ENCODE measurements at places on chromosomes 7 and 10.

- DNase-seq: no peak
These were observed 158.8 kb downstream of the DIP2C start for GRCh38 chr10:530717-531116.

GRCh38 chr7:34096198-34096651 is 190.9 kb downstream of the BMPER start:
- no peak for DNase-seq

DNA sequence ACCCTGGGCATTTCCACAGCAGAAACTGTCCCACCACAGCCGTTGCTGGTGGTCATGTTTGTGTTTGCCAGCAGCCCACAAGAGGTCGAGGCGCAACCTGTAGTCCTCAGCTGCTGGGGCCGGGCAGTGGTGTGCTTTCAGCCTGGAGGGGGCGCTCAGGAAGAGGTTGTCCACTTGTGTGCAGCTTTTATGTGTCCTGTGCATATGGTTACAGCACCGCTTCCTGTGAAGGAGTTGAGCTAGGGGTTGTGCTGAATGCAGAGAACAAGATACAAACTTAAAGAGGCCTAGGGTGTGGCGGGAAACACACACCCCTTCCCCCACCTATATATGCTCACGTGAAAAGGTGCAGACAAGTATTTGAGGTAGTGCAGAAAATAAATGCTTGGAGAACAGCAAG is 29.5 kb upstream of the PFKFB3 start:
- no peak for DNase-seq

- DNase-seq: no peak
These were observed 354.7 kb downstream of the HGF start for GRCh38 chr7:81415181-81415580.

GRCh38 chr10:100655760-100656421 is 89.5 kb upstream of the PAX2 start:
- DNase-seq: peak; percentile 78

DNA sequence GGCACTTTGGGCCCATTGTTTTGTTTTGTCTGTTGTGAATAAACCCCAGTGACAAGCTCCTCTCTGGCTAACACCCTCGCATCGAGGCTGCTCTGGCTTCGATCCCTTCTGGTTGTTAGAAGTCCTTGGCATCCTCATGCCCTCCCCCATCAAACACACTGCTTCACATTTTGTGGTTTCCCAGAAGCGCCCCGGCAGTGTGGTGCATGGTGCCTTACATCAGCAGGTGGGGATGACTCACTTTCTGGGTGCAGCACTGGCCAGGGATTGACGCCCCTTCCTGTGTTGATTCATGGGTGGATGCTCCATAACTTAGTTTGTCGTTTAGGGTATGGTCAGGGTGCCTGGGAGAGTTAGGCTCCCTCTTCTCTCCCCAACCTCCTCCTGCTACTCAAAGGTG is 51.4 kb downstream of the PLPP4 start:
- DNase-seq: no peak

DNA sequence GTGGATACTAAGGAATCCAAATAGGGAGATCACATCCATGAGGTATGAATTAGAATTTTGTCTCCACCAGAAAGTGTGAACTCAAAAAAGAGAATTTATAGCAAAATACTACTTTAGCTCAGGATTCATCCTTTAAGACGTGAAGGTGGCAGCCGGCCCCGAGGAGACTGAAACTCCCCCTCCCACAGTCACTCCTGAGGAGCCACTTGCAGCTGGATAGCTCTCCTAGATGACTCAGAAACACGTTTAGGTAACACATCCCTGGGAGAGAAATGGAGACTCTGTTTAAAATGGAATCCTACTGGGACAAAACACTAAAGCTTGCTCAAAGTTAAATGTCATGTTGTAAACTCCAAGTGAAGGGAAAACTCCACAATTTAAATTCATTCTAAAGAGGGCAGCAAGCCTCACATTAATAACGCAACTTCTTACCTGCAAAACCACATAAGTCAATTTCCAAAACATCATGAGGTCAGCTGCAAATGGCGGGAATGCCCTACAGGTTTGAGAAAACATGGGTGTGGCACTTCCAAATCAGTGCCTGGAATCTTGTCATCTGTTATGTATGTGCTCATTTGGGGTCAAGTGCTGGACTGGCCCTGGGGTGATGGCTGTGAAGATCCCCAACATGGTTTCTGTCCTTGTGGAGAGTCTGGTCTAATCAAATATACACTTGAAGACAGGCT is 46.2 kb downstream of the ICA1 start:
- no peak for DNase-seq

- no peak for DNase-seq
These were observed 7.1 kb upstream of the CELF2 start for GRCh38 chr10:11010582-11010981.

- DNase-seq: no peak
These were observed 67.5 kb downstream of the AMZ1 start for GRCh38 chr7:2755531-2755930.

DNA sequence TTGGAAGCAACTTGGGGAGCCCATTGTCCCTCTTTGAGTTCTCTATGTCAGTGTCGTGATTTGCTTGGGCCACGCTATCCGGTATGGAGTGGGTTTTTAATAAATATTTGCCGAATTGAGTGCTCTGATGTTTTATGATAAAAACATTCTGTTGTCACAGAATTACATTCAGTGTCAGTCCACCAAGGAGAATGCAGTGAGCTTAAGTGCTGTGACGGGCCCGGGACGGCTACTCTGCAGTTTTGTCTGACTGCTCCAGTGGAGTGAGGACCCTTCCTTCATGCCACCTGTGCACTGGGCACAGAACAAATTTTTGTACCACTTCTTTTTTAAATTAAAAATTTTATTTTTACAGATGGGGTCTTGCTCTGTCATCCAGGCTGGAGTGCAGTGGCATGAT is 76.0 kb downstream of the CARD11 start:
- DNase-seq: no peak

DNA sequence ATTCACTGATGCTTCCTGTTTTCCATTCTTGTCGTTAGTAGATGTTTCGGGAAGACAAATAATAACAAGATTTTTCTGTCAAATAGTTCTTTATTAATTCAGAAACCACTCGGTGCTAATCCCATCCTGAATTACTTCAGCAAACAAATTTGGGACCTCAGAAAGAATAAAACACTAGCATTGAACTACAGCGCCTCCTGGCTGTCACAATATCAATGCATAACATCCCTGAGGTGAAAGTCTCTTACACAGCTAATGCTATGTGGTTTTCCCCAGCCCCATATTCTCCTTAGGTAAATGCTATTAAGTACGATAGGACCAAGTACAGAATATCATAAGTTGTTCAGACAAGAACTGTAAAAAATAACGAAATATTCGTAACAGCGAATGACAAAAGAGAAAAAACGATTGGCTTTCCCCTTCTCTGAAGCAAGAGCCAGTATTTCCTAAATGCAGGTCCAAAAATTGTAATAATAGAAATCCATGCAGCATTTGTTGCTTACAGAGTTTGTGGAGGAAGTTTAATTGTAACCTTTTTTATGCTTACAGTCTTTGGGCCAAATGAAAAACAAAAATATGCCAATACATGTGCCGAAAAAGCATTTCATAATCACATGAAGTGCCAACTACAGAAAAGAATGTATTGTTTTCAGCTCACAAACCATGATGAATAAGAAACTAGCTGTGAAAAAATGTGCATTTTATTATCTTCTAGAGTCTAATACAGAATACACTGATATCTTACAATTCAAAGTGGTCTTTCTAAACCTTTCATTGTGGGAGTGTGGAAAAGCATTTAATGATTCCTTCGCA is 47.3 kb downstream of the MYPN start:
- DNase-seq: no peak

GRCh38 chr10:62861507-62861906 is 45.3 kb upstream of the EGR2 start:
- DNase-seq: no peak

GRCh38 chr10:86654411-86655172 is at the start of gene OPN4:
OPN4 (plus strand) TSS chr10:86654547; CDS start chr10:86654784, 237 bp downstream.
- no peak for DNase-seq

DNA sequence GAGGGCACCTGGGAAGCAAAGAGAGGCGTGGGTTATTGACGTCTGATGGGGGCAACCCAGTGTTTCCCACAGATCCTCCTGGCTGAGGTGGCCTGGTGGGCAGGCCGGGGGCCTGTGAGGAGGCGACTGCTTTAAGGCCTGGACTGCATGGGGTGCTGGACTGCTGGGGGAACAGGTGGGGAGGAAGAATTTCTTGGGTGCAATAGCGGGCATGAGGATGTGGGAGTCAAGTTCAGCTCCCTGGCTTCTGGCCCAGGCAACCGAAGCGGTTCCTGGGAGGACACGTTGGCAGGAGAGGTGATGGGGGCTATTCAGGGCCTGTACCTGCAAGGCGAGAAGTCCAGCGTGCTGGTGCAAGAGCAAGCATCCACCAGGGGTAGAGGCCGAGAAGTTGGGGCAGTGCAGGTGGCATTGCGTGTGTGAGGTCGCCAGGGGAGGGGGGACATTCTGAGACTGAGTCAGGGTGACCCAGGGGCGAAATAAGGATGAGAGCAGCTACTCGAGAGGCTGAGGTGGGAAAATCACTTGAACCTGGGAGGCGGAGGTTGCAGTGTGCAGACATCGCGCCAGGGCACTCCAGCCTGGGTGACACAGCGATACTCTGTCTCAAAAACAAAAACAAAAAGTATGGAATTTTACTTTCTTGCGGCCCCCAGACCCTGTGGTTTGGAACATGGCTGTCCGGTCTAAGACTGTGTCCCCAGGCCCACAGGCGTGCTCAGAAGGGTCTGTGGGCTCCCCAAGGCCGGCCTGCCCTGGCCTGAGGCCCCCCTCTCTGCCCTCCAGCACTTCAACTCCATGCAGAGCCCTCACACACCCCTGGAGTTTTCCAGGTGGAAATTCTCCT is 53.6 kb upstream of the ELN start:
- DNase-seq: no peak

DNA sequence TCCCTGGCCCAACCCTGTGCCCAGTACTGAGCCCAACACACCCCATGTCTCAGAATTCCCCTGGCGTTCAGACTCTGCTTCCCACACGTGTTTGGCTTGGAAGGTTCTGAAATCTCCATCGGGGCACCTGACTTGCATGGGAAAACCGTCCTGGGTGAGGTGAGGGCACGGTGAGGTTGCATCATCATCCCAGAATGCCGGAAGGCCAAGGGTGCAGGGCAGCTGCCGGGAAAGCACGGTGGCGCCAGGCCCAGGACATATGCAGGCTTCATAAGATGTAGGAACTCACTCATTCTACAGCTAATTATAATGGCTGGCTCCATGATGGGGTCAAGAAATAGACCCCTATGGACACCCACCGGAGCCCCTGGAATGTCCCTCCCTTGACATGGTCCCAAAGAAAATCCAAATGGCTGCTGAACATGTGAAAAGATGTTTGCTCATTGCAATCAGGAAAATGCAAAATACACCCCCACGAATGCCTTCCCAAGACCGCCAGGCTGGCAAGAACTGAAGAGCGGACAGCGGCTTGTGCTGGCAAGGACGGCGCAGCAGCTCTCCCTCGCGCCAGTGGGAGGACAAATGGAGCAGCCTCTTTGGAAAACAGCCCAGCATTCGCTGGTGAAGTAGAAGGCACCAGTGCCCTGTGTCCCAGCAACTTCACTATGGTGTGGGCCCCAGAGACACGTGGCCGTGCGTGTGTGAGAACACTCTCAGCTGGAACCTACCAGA is 2.3 kb downstream of the KNDC1 start:
- DNase-seq: no peak

- DNase-seq: no peak
These were observed 164.8 kb downstream of the NRF1 start for GRCh38 chr7:129776362-129776722.

DNA sequence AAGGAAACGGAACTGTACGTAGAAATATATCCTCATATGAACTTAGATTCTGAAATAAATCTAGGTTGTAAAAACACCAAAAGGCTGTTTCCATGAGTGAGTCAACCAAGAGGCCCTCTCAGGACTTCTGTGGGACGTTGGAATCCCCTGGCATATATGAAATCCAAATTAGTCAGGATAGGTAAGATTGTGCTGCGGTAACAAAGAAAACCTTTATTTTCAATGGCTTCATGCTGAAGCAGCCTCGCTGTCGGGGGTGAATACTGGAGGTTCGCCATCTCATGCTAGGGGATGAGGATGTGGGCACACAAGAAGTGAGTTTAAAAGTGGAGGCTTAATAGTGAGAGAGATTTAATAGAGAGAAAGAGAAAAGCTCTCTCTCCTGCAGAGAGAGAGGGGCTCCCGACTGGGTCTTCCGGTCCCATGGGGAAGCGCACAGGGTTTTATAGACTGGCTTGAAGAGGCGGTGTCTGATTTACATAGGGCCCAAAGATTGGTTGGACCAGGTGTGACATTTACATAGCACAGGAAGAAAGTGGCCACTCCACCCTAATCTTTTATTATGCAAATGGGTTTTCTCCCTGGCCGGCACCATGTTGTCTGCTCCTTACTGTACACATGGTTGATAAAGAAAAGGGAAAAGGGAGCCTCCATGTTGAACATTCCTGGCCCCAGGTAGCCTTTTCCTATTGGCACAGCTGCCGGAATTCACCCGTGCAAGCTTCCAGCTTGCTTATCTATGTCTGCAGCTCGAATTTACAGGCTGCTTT is 52.3 kb upstream of the SEPHS1 start:
- DNase-seq: no peak

GRCh38 chr10:22666287-22667092 is 47.9 kb downstream of the PIP4K2A start:
- no peak for DNase-seq

DNA sequence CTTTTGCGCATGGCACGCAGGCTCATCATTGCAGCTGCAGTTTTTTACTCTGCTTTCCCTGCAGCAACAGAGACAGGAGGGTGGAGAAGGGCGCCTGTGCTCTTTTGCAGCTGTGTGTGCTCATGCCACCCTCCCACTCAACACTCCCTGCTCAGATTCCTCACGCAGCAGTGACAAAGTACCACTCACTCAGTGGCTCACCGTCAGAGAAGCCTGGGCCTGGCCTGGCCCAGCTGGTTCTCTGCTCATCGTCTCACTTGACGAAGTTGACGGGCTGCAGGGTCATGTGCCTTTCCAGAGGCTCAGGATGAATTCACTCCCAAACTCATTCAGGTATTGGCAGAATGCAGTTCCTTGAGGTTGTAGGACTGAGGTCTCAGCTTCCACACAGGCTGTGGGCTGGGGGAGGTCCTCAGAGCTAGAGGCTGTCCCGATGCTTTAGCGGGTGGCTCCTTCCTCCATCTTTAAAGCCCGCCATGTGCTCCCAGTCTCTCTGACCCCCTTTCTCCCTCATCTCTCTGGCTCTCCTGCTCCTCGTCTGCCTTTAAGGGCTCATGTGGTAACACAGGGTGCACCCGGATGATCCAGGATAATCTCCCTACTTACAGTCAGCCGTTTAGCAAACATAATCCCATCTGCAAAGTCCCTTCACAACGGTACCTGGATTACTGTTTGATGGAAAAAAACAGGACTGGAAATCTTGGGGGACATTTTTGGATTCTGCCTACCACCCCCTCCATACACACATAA is 25.8 kb downstream of the PTPRE start:
- DNase-seq: no peak

DNA sequence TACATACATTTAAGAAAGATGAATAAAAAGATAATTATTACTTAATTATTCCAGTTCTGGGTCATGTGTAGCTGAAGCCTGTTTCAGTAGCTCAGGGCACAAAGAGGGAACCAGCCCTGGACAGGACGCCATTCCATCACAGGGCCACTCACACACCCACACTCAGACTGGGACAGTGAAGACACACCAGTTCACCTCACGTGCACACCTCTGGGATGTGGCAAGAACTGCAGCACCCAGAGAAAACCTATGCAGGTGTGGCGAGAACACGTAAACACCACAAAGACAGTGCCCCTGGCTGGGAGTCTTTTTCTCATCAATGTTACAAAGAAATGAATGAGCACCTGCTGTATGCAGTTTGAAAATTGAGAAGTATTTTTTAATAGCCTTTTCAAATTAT is 1.6 kb upstream of the IDI1 start:
- no peak for DNase-seq

Data from right kidney (tissue), 9 donors.